ENCODE measurements at places on chromosomes 11 and 22. TPM values are rescaled to one million over a fixed set of nuclear protein-coding genes. Genes with fewer than 3 reads are reported as not detected.

- DNase-seq = no peak
Observed at GRCh38 chr22:39490966-39491680, 11.0 kb upstream of the MIEF1 start.

ESAM gene
- total RNA-seq = 1.5 TPM

- DNase-seq = no peak
Observed at GRCh38 chr11:119618208-119618909, 110.6 kb downstream of the NECTIN1 start.

GRCh38 chr11:96316869-96317268 lies 26.1 kb downstream of the MAML2 start:
- no peak for DNase-seq

NRGN gene
- total RNA-seq = 70.9 TPM

PAMR1 gene
- not detected for total RNA-seq
